ENCODE measurements at places on chromosomes 11 and 22.

GRCh38 chr11:34819740-34820482 lies 96.3 kb downstream of the APIP start:
- DNase-seq: no peak

DNA sequence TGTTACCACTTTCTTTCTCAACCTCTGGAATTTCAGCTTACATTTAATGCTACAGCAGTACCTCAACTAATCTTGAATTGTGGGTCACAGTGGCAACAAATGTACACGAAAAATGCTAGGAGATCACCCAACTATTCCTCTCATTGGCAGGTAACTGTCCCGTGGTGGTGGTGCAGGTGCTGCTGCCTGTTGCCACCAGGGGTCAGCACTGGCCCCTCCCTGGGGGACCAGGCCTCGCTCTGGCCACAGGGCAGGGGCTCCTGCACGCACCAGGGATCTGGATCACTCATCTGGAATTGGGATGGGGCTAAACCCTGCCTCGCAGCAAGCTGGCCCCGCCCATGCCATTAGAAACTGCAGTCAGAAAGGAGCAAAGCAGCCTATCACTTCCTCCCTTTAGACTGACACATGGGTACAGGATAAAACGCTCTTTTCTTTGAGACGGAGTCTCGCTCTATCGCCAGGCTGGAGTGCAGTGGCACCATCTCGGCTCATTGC lies 6.9 kb upstream of the POLDIP3 start:
- peak; percentile 67 for DNase-seq

- no peak for DNase-seq
Observed at GRCh38 chr22:44567846-44568493, 69.9 kb upstream of the RTL6 start.

DNA sequence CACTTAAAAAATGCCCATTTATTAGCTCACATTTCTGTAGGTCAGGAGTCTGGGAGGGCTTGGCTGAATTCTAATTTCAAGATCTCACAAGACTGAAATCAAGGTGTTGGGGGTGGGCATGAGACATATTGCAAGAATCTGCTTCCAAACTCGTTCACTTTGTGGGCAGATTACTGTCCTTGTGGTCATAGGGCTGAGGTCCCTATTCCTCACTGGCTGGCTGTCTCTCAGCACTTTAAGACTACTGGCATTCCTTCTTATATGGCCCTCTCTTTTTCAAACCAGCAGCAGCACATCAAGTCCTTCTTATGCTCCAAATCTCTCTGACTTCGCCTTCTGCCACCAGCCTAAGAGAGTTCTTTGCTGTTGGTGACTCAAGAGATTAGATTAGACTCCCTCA lies 27.8 kb upstream of the MYOD1 start:
- no peak for DNase-seq

DNA sequence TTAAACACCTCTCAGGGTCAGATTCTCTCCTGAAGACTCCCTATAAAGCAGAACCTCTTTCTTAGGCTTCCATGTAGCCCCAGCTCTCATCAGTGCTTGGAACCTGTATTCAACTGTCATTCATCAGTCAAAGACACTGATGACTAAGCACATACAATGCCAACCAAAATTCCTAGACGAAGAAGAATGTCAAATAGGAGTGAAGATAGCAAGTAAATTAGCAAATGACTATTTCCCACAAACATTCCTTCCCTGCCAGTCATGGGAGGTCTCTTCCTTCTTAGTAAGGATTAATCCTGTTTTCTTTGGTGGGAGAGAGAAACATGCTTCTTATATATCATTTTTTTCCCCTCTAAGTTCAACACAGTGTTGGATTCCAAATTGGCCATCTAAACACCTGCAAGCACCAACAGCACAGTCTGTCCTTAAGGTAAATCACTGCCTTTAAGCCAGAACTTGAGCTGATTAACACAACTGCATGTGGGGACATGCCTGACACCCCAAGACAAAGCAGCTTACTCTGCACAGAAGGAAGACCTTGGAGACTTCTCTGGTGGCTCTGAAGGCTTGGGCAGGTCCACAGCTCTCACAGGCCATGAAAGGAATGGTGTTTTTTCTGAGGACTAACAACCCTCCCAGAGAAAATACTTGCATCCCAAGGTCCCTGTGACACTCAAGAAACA lies 47.5 kb upstream of the ME3 start:
- DNase-seq: peak; percentile 80

DNA sequence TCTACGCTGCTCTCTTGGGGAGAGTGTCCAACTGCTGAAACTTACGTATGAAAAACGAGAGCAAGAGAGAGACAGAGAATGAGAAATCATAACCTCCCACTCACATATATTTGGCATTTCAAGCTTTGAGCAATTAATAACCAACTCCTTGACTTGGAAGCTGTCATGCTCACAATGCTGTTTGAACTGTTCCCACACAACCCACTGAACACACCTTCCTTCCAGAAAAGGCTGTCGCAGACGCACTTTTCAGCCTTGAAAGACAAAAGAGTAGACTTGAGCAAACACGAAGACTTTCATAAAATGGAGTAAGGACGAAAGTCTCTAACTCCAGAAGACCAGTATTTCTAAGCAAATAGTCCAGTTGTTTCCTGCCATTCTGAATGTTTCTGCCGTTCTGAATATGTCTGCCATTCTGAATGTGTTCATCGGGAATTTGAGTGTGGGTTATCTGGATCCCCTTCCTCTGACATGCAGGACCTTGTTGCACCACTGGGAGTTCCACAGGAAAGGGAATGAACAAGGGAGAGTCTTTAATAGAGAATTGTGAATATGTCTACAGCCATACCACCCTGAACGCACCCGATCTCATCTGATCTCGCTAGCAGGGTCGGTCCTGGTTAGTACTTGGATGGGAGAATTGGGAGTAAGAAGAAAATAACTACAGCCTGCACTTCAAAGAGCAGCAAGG lies 86.2 kb upstream of the BARX2 start:
- DNase-seq: no peak

DNA sequence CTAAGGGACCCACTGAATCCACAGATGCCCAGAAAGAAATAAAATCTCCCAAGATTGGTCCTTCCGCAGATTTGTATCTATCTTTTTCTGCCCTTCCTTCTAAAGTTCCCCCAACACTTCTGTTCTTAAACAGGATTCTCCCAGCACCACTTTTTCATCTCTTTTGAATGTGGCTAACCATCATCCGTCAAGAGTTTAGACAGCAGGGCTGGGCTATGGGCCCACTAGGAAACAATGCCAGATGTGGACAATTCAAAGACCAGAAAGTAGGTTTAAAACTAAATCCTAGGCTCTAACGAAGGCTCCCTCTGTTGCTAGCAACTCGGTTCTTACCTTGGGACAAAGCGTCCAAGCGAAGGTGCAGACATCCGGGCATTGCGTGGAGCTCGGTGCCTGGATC lies 100.0 kb downstream of the AMBRA1 start:
- no peak for DNase-seq

DNA sequence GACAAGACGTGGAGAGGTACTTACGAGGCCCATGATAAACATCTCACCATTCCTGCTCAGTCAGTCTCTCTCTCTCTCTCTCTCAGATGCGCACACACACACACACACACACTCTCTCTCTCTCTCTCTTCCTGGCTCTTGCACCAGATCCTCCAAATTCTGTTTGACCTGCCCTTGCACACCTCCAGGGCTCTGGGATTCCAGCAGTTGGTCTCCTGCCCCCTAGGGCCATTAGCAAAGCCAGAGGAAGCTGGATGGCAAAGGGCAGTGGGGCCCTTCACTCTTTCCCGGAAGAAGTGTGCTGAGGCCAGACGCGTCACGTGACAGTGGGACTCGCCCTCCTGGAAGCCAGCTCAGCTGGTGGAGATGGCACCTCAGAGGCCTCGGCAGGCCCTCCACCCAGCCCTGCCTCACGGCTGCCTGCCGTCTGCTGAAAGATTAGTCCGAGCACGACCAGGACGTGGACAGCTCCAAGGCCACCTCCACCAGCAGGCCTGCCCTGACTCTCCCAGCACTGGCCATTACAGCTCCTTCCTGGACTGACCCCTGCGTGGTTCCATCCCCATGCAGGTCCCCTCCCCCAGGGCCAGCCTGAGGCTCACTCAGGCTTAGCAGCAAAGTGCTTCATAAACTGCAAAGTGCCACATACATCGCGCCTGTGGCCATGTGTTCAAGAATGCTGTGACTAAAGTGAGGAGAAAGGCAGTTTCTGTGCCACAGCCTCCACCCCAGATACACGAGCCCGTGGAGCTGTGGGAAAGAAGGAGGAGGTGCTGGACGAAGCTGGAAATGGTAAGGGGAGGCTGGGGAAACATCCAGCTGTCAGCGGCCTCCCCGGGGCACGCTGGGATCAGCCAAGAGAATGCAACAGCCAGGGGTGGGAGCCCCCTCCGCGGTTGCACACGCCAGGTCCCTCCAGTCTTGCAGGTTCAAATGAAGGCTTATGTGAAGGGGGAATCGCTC lies 3.7 kb downstream of the PDGFB start:
- DNase-seq: peak; percentile 55

DNA sequence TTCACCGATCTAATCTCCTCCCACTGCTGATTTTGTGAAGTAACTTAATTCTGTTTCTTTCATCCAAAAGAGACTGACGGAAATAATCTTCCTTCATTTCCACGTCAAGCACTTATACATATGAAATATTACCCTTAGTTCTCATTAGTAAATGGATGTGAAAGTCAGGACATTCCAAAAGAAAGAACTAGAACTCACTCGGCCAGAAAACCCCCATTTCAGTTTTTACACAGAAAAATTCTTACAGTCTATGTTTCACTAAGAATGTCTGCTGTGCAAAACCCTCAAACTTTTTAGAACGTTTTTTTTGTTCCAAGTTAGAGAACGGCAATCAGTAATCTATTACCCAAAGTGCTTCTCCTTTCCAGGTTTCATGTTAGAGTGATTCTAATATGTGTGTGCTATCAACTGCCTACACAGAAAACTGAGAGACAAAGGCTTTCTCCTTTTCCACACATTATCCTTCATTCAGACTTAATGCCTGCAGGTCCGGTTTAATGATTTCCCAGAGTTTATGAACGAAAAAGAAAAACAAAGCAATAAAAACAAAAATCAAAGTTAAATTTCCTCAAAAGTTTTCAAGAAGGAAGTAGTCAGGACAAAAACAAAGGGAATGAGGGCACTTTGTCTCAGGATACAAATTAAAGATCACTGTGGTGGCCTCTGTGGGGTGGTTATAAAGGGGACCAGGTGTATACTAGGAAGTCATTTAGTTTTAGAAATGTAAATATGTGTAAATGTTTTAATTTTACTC lies 11.3 kb upstream of the SESN3 start:
- DNase-seq: no peak

DNA sequence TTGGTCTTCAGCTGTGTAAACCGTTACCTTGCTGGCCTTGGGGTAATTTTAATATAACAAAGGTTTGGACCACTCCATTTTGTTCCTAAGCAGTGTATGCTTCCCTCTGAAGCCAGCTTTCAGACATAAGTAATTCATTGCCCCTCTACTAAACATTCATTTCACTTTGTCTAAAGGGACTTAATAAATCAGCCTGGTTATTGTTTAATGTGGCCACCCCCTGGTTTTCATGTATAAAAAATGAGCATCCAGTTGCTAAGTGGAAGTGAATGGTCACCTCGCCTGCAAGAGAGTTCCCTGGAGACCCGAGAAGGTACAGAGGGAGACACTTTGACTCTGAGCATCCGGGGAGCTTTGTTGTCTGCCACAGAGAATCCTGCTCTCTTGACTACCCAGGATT lies 3.9 kb downstream of the ABTB2 start:
- no peak for DNase-seq

DNA sequence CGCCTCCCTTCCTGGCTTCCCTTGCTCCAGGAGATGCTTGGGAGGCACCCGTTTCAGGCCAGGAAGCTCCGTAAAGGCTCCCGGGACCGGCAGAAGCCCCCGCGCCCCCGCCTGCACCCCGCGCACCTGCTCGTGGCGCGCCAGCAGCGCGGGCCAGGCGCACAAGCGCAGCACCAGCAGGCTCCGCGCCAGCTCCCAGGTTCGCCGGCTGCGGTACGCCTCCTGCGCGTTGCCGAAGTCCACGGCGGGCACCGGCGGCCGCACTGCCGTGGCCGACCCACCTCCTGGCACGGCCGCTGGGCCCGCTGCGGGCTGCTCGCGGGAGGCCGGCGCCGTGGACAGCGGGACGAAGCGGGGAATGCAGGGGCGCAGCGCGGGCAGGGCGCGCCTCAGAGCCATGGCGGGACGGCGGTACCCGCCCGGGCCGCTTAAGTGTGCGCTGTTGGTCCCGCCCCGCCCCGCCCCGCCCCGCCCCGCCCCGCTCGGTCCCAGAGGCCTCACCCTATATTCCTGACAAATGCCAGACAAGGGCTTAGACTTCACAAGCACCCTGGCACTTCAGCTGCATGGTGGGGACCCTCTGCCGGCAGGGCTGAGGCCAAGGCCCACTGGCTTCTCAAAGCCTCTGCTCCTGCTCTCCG lies at the start of gene PRODH:
Gene PRODH, minus strand, starts transcription at position 405 of the 641 bp plus-strand sequence. Its CDS starts 6 bp downstream, at position 399.
- DNase-seq: no peak

DNA sequence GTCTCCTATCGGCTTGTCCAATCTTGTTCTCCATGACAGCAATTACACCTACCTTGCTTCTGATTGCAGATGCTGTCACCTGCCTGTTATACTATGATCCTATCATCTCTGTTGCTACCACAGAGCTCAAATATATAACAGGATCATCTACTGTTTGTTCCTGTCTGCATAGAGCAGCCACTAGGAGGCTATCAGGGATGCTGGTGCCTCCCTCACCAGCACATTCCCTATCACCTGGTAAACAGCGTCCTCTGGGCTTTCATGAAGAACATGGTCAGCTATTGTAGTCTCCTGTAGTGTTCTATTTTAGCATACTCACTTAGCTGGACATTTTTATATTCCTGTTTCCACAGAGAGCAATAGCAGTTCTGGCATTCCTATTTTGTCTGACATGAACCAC lies 87.8 kb upstream of the FAT3 start:
- DNase-seq: no peak

DNA sequence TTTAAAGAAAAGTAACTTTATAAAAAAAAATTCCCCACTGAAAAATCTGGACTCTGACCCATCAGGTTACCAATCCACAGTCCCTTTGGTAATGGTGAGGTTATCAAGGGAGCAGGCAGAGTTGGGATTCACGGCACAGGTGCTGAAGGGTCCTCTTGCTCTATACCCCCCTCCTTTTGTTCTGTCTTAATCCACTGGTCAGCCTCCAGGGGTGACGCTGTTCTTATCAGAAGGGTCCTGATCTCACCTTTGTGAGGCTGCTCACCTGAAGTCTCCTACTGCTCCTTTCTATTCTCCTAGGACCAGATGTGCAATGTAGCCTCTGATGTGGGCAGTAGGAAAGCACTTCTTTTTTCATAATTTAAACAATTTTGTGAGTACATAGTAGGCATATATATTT lies 80.6 kb upstream of the E2F8 start:
- no peak for DNase-seq
